ENCODE measurements at places on chromosomes 12 and 14.

DNA sequence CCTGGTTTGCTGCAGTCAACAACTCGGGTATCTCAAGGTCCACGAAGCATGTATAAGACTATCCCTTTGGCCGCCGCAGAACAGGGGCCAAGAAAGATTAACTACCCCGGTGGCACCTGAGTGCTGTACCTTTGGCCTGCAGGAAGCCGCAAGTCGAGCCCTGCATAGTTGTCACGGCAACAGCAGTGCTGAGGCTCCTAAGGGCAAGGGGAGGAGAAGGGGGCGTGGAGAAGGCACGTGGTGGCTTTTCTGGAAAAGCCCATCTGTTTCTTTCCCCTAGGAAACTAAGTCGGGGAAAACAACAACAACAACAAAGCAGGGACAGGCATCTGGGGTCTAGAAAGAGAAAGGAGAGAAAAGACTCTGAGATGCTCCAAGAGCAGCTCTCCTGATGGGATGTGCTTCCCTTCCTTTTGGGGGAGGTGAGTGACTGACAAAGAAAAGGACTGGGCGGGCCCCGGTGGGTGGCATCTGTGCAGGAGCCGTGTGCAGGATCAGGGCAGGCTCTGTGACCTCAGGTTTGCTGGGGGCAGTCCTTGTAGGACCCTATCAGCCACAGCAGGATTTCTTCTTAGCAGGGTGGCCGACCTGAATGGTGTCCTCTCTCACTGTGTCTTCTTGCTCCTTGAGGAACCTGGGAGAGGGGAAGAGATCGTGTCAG lies 123.9 kb downstream of the PRMT8 start:
- DNase-seq = peak; percentile 47

DNA sequence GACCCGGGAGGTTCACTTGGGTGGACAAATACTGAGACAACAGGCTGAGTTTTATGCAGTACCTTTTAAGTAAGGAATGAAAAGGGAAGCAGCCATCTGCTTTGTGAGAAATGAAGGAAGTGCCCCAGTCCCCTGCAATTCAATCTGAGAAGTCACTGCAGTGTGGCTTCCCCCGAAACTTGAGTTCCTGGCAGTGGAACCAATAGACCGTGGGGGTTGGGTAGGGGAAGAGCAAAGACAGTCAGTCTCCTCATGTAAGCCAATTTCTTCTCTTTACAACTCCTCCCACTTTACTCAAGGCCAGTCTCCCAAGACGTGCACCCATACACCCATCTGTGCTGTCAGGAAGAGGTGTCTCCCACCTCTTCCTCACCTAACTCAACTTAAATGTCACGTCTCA lies 206.5 kb downstream of the BCAT1 start:
- DNase-seq = peak; percentile 17

- DNase-seq = no peak
These were observed 108.6 kb downstream of the BCL11B start for GRCh38 chr14:99163446-99163845.

- DNase-seq = no peak
These were observed 49.9 kb downstream of the LRP6 start for GRCh38 chr12:12217018-12217359.

- DNase-seq = no peak
These were observed 669.2 kb downstream of the DIO2 start for GRCh38 chr14:79542121-79542520.

DNA sequence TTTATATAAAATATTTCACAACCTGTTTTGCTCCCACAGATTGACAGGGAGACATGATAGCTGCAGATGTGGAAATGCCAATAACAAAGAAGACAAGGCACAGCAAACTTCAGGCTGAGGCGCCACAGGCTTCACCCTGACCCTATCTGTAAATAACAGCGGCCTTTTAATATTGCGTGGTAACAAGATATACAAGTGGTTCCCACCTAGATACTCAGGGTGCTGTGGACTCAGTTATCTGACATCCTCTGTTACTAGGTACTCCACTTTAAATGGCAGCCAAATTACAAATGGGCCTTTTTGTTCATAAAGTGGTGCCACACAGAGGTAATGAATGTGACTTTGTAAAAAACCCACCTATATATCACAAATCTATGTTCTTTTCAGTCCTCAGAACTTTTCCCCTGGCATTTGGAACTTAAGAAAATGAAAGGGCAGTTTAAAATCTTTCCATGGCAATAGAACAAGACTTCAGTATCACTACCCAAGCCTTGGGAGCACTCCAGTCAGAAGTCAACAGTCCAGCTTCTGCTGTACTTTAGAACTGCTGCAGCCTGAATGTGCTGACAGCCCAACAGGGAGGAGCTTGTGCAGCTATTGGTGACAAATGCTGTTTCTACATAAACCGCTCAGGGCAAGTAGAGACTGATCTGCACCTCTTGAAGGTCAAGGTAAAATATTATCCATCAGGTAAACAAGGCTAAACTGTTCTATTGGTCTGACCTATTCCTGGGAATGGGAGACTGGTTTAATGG lies 86.2 kb upstream of the DCD start:
- DNase-seq = no peak

GRCh38 chr12:24177889-24178288 lies 228.4 kb upstream of the SOX5 start:
- no peak for DNase-seq

DNA sequence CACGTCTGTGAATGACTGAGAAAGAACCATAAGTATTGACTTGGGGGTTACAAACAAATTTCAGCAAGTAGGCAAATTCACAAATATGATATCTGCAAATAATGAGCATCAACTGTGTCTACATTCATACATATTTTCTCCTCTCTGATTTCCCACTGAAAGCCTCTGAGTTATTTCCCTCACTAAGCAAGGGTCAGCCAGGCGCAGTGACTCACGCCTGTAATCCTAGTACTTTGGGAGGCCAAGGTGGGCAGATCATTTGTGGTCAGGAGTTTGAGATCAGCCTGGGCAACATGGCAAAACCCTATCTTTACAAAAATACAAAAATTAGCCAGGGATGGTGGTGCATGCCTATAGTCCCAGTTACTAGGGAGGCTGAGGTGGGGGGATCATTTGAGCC lies 80.8 kb downstream of the SLC25A21 start:
- no peak for DNase-seq

DNA sequence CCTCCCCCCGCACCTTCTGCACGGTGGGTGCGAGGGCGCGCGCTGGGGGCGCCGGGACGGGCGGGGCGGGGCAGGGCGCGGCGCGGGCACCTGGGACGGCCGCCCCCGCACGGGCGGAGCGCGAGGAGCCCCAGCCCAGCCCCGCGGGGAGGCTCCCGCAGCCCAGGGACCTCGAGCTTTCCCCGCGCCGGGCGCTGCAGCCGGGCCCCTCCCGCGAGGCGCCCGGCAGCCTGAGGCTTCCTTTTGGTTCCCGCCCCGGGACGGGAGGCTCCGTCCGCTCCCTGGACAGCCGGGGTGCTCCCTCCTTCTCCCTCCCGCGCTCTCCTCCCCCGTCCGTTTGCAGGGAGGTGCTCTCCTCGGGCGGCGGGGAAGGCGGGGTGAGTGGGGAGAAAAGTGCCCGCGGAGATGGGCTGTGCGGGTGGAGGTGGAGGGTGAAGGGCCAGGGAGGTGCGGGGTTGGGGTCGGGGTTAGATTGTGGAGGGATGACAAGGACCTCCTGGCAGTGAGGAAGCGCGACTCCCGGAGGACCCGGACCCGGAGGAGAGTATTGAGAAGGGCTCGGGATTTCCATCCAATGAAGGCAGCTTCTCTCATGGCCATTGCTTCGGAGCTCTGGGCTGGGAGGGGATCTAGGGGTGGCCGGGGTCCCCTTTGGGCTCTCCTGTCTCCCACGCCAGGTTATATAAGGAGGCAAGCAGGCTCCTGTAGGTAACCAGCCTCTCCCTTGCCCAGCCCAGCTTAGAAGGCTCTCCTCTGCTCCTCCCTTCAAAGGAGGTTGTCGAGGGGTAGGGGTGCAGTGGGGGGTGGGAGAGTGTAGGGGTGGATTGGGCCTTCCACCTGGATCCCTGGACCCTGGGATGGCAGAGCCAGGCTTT lies 645 bp downstream of the JDP2 start:
- no peak for DNase-seq

DNA sequence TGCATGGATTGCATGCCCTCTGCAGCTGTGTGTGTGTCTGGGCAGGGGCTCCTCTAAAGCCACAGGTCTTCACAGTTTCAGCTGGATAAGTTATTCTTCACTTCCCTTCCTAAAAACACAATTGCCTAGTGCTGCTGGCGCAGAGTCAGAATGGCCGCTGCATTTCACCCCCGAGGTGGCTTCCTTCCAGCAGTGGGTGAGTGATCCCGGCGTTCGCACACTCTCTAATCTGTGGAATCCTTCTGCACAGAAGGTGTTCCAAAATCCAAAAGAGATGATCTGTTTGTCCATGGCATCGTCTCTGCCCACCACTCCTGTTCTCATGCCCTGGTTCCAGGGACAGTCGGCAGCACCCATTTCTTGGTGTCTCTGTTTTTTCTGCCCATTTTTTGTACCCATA lies 340.7 kb downstream of the DPF3 start:
- DNase-seq = no peak

DNA sequence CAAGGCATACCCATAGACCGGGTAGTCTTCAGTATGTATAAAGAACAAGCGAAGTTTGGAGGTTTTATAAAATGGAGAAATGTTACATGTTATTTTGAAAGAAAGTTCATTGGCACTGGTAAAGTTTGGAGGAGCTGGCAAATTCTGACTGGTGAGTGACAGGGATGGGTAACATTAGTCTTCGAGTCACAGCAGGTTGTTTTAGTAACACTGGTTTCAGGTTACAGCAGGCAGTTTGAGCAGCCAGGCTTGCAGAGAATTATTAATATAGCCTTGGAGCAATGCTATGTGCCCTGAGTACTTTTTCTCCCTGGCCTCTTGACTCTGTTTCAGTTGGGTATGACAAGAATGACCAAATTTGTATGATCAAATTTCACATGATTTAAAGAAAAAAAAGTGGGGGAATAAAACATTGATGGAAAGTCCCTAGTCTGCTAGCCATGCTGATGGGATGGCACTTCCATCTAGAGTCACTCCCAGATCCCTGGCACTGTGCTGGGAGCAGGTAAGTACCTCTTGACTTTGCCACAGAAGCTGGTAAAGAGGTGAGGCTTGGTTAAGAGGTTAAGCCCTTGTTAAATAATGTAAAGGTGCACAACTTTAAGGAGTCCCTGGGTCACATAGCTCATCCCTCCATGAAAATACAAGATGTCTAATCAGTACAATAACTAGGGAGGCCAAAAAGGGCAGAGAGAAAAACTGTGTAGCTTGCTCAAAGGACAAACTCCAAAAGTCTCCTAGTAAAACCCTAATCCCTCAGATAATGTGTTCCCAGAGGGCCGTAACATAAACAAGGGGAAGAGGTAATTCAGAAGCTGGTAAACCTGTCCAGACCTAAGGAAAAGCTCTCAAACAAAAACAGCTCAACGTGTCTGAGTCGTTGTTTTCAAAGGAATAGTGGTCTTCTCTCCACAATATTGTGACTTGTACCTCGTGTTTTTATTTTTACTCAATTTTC lies 12.7 kb upstream of the SVOP start:
- DNase-seq = no peak

- DNase-seq = no peak
These were observed 342.6 kb upstream of the NAV3 start for GRCh38 chr12:77488041-77488620.

DNA sequence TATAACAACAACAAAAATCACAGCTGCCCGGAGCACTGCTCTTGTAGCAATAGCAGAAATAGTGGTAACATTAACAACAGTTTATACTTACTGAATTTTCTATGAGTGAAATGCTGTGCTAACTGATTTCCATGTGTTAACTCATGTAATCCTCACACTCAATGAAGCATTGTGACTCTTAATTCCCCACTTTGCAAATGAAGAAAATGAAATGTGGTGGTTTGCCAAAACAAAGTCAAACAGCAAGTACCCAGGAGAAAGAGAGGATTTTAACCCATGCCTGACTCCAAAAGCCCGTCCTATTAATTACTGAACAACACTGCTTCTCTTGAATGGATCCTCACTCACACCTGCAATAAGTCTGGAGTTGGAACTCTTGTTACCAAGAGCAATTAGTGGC lies 123.5 kb downstream of the MED13L start:
- DNase-seq = no peak

DNA sequence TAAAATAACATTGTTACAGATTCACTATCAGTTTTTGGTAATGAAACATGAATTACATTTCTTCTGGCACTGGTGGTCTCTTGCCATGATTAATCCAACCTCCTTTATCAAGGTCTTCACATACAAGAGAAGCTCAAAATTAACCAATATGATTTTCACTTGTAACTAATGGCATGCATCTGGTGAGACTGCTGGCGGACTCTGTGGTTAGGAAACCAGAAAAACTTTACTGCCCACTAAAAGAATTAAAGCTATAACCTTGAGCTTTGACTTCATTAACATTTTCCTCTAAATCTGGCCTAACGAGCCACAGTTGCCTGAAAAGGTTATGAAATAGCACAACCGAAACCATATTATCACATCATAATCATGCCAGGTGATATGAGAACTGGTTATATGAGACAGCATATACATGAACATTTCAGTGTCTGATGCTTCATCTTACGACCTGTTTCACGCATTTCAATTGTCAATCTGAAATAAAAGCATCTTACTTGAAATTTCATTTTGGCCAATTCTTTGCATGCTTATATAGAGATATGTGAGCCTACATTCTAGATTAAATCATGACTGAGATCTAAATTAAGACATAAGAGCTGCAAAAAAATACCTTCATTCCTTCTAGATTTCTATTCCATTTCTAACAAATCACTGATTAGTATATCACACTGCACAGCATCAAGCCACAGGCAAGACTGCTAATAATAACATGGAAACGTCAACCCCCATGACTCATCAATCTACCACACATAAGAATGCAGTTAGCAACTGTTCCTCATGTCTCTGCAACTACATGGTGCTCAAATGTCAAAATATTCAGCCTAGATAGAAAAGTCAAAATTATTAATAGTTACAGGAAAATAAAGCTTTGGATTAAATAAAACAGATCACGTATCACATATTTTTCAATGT lies 89.3 kb downstream of the OSBPL8 start:
- DNase-seq = peak; percentile 69

DNA sequence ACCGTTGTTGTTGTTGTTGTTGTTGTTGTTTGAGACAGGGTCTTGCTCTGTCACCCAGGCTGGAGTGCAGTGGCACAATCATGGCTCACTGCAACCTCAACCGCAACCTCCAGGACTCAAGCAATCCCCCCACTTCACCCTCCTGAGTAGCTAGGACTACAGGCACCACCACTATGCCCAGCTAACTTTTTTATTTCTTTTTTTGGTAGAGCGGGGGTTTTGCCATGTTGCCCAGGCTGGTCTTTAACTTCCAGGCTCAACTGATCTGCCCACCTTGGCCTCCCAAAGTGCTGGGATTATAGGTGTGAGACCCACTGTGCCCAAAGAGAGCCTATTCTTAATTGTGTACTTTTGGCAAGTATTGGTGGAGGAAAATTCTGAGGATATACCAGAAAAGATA lies 25.7 kb downstream of the MOK start:
- no peak for DNase-seq

- no peak for DNase-seq
These were observed 27.5 kb downstream of the TCHP start for GRCh38 chr12:109927622-109928021.
